ENCODE measurements at places on chromosomes 12 and 14. TPM values are rescaled to one million over a fixed set of nuclear protein-coding genes. Genes with fewer than 3 reads are reported as not detected.

Gene PLEKHG7
- 0.06 TPM for total RNA-seq

Gene JAG2
- total RNA-seq, result 1.9 TPM

Gene MEG3
- total RNA-seq, result 35.4 TPM

Gene MMP14
- 410 TPM for total RNA-seq

Gene GLIPR1
- 18.2 TPM for total RNA-seq

Gene EID3
- total RNA-seq, result 4.7 TPM

Gene SMCO3
- total RNA-seq, result 0.24 TPM

Gene KRT72
- total RNA-seq, result not detected

Gene SLC7A8
- total RNA-seq, result 13.9 TPM

Gene CABP1
- total RNA-seq, result 0.44 TPM

Gene GLS2
- total RNA-seq, result not detected

Gene PAPOLA
- 58.2 TPM for total RNA-seq

Gene EML5
- not detected for total RNA-seq

Gene ESR2
- not detected for total RNA-seq

Gene MYH6
- total RNA-seq, result not detected

Gene WNT5B
- 13.4 TPM for total RNA-seq

Gene OAS1
- total RNA-seq, result 4.2 TPM

Gene ESRRB
- not detected for total RNA-seq

Gene VCPKMT
- total RNA-seq, result 4.1 TPM

Gene MYBPC1
- not detected for total RNA-seq

Gene TAS2R31
- 2.4 TPM for total RNA-seq

Gene WSB2
- 32.3 TPM for total RNA-seq

Gene DLGAP5
- 2.6 TPM for total RNA-seq
